Activated naive CD8-positive, alpha-beta T cell treated with anti-CD3 and anti-CD28 coated beads for 36 hours (primary cell): ENCODE measurements at places on chromosomes 1 and 21. TPM values are rescaled to one million over a fixed set of nuclear protein-coding genes. Genes with fewer than 3 reads are reported as not detected.

DNA sequence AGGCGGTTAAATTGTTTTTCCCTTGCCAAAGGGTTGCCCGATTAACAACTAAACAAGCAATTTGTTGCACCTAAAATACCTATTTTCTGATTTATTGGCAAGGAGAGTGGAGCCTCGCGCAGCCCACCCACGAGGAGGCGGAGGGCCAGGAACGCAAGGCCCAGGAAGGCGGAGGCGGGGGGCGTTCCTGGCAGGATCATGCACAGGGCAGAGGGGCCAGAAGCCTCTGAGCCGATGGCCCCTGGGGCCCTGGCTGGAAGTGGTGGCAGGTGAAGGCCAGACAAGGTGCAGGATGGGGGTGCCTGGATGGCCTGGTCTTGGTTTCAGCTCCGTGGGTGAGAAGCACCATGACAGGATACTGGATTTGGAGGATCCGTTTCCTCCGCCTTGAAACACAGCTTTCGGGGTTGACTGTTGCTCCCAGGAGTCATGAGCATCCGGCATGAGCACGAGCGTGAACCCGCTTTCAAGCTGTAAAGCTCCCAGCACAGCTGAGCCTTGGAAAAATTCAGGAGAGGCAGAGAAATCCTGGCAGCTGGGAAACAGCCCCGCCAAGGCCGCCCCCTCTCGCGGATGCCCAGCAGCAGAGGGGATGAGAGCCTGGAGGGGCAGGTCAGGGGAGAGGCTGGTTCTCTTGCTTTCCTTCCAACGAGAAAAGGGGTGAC, 35.0 kb downstream of the AJAP1 start:
- no peak for DNase-seq

- no peak for DNase-seq
Measured at GRCh38 chr1:245051349-245052221, 103.2 kb upstream of the KIF26B start.

DNA sequence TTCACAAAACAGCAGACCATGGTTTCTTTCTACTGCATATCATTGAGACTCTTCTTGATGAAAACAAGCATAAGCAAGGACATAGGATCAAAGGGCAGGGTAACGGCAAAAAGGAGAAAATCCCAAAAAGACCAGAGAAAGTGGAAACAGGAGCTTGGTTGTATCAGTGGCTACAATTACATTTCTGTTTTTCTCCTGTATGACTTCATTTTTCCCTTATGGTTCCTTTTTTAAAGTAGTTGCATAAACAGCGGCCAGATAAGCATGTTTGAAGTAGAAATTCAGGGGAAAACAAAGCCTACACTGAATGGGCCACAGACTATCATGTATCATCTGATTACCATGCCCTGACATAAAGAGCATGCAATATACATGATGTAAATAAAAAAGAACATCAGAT, 4.6 kb downstream of the EGLN1 start:
- DNase-seq, result no peak

OR10J5 gene
- total RNA-seq, result not detected

DNA sequence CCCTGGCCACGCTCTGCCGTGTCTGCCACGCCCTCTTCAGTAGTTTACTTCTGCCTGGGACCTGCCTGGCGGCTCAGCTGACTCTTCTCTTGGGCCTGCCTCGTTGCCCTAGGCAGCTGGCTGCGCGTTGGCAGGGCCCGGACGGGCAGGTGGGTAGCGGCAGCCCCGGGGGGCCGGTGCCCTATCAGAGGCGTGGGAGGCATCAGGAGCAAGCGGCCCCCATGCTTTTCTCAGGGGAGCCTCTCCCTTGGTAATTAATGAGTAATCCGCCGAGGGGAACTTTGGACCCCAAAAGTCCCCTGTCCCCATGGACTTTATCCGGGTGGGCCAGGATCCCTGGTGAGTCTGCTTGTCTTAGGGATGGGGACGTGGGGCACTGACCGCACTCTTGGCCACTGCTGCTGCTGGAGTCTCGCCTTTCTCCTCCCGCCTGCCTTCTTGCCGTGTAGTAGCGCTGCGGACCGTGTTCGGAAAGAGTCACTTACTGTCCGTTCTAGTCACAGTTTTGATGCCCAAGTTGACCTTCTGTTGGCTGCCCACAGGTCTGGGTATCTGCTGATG, 22.7 kb downstream of the SKI start:
- no peak for DNase-seq

VANGL2 gene
- total RNA-seq, result 0.31 TPM

GRCh38 chr1:48853006-48853405, 76.3 kb upstream of the BEND5 start:
- DNase-seq, result no peak

DNA sequence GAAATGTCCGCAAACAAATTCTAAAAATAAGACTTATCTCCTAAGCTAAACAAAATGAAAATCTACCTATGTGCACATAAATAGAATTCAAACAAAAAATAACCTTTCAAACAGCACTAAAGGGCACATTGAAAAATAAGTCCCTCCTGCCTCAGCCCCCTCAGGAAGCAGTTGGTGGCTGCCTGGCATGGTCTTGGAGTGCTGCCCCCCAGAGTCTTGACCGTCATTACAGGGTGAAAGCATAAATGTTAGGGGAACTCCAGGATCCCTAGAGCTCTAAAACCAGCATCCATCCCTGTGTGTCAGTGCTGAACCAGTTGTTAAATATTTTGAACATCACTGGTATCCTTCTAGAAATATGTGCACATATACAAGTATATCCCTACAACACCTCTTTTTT, 6.5 kb upstream of the NPL start:
- DNase-seq, result no peak

DNA sequence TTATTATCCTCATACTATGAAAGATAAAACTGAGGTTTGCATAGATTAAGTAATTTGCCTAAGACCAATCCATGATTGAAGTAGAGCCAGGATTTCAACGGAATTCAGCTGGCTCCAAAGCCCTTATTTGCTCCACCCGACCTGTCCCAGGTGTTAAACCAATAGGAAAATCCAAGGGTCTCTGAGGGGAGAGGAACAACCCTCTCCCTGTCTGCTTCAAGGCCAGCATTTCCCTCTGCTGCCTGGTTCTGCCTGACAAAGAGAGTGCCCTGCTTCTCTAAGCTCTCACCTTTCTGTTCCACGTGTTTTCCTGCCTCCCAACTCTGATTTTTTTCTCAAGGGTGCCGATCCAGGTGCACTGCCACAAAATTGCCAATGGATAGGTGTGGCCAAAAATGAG, 127.4 kb downstream of the UBE2U start:
- DNase-seq, result no peak

DNA sequence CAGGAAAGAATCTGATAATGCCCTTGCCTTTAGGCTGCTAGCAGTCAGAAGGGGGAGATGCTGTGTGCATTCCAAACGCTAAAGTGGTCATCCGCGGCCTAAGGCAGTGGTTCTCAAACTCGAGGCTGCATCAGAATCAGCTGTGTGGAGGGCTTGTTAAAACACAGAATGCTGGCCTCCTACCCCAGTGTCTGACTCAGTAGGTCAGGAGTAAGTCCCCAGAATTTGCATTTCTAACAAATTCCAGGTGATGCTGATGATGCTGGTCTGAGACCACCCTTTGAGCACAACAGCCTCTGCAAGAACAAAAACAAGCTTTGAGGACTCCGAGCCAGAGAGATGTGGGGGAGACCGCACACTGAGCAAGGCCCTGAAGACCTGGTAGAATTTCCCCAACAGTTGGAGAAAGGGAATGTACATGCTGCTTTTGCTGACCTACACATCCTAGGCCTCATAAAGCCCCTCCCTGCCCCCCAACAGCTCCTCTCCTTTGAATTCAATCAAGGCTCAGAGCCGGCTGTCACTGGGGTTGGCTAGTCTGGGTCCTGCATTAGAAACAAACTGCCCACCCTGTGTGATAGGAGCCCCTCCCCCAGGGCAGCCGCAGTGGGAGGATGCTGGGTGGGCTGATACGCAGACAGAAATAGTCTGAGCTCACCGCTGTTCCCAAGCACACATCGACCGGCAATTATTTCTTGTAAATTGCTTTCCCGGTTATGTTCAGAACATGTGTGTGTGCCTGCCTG, 27.1 kb downstream of the SHISAL2A start:
- no peak for DNase-seq

GRCh38 chr1:117732065-117732797, 126.4 kb downstream of the TENT5C start:
- DNase-seq, result no peak

DNA sequence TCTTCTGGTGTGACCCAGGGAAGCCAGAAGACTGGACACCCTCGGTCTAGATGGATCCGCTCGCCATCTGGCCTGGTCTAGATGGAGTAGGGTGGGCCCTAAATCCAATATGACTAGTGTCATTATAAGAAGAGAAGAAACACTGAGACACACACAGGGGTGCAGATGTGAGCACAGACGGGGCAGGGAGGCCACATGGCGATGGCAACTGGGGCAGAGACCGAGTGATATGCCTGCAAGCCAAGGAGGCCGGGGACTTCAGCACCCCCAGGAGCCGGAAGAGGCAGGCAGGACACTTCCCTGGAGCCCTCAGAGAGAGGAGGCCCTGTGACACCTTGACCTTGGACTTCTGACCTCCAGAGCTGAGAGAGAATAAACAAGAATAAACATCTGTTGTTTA, 5.6 kb upstream of the TFF3 start:
- no peak for DNase-seq

DNA sequence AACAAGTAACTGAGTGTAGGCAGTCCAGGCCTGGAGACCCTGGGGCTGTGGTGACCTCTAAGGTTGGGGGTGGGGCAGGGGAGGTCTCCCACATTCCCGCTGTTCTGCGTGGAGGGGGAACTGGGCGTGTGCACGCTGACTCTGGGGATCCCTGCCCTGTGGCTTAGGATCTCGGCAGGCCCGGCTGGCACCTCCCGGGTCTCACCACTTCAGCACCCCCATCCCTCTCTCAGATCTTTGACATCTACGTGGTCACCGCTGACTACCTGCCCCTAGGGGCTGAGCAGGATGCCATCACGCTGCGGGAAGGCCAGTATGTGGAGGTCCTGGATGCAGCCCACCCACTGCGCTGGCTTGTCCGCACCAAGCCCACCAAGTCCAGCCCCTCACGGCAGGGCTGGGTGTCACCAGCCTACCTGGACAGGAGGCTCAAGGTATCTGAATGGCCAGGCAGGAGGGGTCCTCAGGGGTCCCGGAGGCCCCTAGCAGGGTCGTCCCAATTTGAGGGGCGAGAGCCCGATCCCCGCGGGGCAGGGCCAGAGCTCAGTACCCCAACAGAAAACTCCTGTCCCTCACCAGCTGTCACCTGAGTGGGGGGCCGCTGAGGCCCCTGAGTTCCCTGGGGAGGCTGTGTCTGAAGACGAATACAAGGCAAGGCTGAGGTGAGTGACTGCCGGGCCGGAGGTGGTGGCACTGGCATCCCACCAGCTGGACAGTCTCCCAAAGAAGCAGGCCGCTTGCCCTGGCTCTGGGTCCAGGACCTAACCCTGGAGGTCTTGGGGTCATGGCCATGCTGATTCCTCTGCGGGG, 68.7 kb downstream of the TRIM11 start:
- no peak for DNase-seq

- DNase-seq, result no peak
Measured at GRCh38 chr1:26291433-26291832, 11.5 kb downstream of the SH3BGRL3 start.

DNA sequence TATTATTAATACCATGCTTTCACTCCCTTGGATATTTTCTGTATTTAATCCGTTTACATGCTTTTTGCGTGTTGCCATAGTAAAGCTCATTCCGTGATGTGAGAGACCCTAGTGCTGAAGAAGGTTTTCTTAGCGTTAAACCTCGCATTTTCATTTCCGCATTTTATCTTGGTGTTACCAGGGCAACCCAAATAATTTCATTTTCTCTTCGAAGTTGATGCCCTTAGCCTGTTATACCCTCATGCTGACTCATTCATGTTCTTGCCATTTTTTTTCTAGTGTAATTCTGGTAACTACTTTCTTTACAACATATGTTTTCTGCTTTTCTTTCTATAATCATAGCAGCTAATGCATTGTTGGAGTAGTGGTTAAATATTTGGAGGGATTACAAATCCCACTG, 37.2 kb downstream of the LRRC8C start:
- no peak for DNase-seq

- peak; percentile 54 for DNase-seq
Measured at GRCh38 chr1:214331827-214332423, 51.0 kb downstream of the SMYD2 start.

FOXO6 gene
- total RNA-seq, result 0.34 TPM

DNA sequence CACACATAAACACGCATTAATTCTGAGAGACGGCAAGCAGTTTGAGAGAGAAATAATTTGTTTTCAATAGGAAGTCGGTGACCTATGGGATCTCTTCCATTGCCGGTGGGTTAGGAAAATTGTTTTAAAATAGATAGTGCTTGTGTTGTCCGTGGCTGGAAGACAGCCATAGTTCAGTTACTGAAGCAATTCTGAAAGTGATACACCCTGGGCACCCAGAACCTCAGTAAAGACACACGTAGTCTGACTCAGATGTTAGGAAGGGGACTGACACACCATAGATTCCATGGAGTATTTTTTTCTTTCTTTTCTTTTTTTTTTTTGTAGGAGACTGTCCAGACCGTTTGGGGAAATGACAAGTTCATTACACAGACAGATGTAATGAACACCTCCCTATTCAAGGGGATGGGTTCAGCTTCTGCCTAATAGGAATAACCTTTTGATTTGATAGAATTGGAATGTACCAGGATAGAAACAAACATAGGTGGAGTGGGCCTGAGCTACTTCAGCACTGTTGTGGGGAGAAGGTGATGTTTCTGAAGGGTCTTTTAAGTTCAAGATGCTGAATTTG, 1.6 kb downstream of the C1orf21 start:
- DNase-seq, result no peak
